ENCODE measurements at places on chromosomes 6 and 20. TPM values are rescaled to one million over a fixed set of nuclear protein-coding genes. Genes with fewer than 3 reads are reported as not detected.

Gene CHRNA4
- not detected for total RNA-seq

Gene STX11
- total RNA-seq: 1.7 TPM

Gene SLC24A3
- total RNA-seq: 0.15 TPM

Gene SAMD3
- total RNA-seq: 19.0 TPM

Gene CRISP3
- total RNA-seq: not detected

Gene STMND1
- not detected for total RNA-seq

Gene IER3
- total RNA-seq: 9.6 TPM

Gene NDUFAF4
- total RNA-seq: 9.1 TPM

Gene XKR7
- total RNA-seq: not detected

Gene DOK5
- total RNA-seq: 21.9 TPM

Gene CLPSL1
- total RNA-seq: not detected

Gene KCNQ2
- total RNA-seq: not detected

Gene ASIP
- not detected for total RNA-seq

Gene FAM162B
- 0.30 TPM for total RNA-seq

Gene MICA
- 118 TPM for total RNA-seq

Gene TMC2
- total RNA-seq: not detected

Gene C6orf163
- 0.83 TPM for total RNA-seq

Gene CENPQ
- total RNA-seq: 2.3 TPM

Gene FAM217A
- total RNA-seq: not detected

Gene GPSM3
- total RNA-seq: 1.4 TPM

Gene HLA-DRA
- total RNA-seq: not detected

Gene EPPIN
- total RNA-seq: not detected

Gene LSM14B
- total RNA-seq: 50.3 TPM

Gene RSPO4
- total RNA-seq: not detected

Gene DPPA5
- total RNA-seq: not detected
